ENCODE measurements at places on chromosomes 1 and 21.

DNA sequence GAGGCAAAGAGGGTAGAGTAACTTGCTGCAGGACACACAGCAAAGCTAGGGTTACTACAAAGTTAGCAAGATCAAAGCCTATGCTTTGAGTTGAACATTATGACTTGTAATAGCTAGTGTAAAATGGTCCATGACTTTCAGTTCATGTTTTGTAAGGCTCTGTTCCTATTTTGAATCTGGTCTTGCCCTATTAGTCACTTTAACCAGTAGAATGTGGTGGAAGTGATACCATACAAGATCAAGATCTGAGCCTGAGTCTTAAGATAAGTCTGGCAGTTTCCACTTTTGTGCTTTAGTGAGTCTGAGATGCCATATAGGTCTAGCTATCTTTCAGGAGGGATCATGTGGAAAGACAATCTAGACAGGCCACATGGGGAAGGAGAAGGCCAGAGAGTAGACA, 282.1 kb upstream of the BRINP3 start:
- no peak for DNase-seq

- DNase-seq, result no peak
These were observed 2.7 kb upstream of the SAMSN1 start for GRCh38 chr21:14548779-14549178.

GRCh38 chr1:27192039-27192529, 37.2 kb upstream of the SLC9A1 start:
- DNase-seq, result no peak

- no peak for DNase-seq
These were observed 94.7 kb downstream of the DISP1 start for GRCh38 chr1:222909586-222909985.

DNA sequence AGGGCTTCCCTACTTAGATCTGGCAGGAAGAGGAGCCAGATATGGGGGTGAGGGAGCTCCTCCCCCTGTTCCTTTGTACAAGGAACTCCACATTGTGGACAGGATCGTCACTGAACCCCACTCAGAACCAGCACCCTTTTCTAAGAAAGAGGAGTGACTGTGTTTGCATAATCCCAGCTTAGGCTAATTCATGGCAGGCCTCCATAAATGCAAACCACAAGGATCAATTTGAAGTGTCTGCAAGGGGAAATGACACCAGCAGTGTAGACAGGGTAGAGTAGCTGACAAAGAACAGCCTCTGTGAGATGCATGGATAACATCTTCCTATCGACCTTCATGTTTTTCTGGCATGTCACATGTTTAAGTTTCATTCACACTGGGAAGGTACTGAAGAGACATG, 11.7 kb downstream of the MX1 start:
- no peak for DNase-seq

Measured in T-helper 2 cell (primary cell).